Ureter (tissue), 1 donor: ENCODE measurements at places on chromosomes 1 and 21. TPM values are rescaled to one million over a fixed set of nuclear protein-coding genes. Genes with fewer than 3 reads are reported as not detected.
A peak's percentile ranks its signal among the peaks of the same experiment; 100 is the strongest.

Gene DSTYK
- total RNA-seq, result 12.6 TPM

Gene PRDM15
- 14.1 TPM for total RNA-seq

Gene PGBD2
- total RNA-seq, result 13.1 TPM

Gene SSBP3
- 47.3 TPM for total RNA-seq

Gene CYP4X1
- 6.0 TPM for total RNA-seq

DNA sequence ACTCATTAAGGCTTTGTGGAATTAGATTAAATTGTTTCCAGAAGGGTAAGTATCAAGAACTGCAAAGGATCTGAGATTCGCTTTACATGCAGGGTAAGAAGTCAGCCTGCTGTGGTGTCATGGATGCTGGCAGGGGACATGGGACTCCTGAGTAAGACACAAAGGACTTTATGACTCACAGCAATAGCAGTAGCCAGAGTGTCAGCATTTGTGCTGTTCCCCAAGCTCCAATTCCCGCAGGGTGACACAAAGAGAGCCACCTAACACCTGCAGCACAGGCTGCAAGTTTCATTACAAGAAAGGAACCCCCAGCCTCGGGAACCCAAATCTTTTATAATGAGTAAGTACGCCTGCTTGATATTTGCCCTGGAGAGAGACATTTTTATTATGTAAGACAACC, 298.1 kb upstream of the POU3F1 start:
- DNase-seq, result no peak

DNA sequence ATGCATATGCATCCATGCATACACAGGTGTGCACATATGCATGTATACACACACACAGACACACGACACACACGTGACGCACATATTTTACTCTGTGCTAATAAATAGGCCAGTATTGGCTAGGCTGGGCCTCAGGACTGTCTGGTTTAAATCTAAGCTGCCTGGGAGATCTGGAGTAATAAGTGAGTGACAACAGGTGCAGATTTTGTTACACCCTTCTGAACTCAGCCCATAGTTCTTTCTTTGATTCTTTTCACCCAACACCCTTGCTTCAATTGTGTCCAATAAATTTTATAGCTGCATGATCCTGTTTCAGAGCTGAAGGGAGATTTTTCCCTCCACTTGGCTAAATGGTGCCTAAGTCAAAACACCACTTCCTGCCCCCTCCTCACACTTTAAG, 132.8 kb downstream of the FGGY start:
- no peak for DNase-seq

GRCh38 chr21:46029186-46029924, 47.8 kb downstream of the COL6A1 start:
- DNase-seq, result no peak

DNA sequence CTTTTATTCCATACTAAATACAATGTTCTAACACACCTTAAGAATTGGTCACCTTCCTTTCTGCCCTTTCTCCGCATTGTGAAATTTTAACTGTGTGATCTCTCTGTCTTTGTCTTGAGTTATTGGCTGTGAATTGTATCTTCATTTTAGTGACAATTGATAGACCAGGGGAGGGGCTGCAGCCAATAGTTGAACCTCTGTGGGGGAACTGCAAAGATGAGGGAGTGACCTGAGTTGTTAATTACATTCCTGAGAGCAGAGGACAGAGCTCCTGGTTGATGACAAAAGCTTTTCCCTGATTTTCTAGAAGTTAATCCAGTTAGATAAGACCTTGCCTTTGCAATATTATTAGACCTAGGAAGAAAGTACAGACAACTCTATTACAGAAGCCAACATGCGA, 1535.7 kb downstream of the BRINP3 start:
- DNase-seq, result no peak

GRCh38 chr1:44881011-44881632, 38.1 kb upstream of the PTCH2 start:
- no peak for DNase-seq

DNA sequence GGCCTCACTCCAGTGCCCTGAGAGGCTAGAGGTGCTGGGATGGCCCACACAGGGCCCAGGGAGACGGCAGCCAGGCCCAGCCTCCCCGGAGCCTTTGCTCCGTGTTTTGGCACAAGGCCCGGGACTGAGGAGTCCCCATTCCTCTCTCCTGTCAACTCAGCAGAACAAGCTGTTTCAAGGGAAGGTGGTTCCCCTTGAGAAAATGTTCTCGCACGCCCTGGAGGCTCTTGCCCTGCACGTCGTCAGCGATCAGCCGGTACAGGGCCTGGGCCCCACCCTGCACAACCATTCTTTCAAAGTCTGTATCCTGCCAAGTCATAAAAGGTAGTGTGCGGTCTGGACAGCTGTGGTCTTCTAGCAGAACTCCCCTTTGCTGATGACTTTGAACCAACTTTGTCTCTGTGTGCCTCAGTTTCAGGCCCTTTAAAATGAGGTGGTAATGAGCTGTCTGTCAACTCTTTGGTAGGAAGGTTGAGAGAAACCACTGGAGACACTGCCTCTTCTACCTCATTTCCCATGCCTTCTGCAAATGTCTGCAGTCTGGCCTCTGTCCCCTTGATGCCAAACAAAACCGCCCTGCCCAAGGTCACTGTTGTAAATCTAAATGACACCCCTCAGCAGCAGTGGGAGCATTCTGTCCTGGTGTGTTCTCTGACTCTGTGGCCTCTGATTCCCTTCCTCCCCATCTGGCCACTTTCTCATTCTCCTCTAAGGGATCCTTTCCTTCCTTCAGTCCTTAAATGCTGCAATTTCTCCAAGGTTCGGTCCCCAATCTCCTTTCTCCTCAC, 138.6 kb upstream of the JUN start:
- DNase-seq, result peak; percentile 92

- DNase-seq, result no peak
Measured at GRCh38 chr1:245582026-245582425, 427.2 kb downstream of the KIF26B start.

- DNase-seq, result peak; percentile 76
Measured at GRCh38 chr1:201405484-201405831, 6.3 kb upstream of the LAD1 start.

DNA sequence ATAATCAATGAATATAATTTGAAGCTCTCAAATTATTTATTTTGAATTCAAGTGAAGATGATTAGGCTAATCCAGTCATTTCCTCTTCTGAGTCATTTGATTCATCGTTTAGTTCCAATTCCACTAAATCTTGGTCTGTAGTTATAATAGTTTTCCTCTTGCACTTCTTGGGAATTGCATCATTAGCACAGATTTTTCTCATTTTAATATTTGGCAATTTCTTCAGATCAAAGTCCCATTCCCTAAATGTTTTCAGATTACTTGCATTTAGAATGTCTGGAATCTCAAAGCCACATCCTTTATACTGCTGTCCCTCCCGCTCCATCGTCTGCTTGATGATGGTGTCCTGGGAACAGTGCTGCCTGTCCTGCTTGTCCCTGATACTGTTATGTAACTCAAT, 43.5 kb downstream of the MAST2 start:
- no peak for DNase-seq

DNA sequence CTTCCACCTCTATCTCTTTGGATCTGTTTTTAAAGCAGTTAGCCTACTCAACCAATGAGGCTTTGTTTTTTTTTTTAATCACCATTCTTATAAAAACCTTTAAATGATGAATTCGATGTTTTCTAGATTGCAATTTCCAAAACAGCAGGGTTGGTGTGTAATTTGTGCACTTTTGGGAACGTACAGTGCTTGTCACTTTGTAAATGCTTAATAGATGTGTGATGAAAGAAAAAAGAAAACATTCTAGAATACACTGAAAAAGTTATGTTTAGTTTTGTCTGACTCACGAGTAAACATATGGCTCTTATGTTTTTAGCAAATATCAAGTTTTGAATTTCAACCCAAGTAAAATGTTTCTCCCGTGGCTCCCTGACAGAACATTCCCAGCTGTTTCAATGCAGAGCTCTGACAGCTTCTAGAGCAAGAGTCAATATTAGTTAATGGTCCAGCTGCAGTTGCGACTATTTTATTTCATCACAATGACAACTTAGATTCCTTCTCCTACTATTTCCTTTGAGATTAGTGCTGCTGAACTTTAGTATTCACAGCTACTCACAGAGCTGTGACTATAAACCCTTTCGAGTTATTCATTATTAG, 362.5 kb upstream of the ADAMTS5 start:
- no peak for DNase-seq

DNA sequence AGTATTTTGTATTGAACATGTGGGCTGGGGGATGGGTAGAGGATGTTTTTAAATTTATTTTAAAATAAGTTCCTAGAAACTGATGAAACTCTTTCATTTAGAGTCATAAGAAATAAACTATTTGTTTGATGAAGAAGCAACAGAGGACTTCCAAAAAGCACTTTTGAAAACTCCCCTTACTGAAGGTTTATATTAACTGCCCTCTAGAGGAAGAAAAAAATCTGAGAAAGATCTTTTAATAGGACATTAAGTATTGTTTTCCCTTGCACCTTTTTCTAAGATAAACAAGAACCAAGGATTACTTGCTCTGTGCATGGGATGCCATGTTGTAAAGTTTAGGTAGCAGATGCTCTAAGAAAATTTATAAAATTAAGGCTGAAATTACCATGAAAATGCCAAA, 14.1 kb downstream of the DISP1 start:
- DNase-seq, result no peak

- DNase-seq, result no peak
Measured at GRCh38 chr1:104248385-104248784, 498.7 kb downstream of the AMY1C start.

DNA sequence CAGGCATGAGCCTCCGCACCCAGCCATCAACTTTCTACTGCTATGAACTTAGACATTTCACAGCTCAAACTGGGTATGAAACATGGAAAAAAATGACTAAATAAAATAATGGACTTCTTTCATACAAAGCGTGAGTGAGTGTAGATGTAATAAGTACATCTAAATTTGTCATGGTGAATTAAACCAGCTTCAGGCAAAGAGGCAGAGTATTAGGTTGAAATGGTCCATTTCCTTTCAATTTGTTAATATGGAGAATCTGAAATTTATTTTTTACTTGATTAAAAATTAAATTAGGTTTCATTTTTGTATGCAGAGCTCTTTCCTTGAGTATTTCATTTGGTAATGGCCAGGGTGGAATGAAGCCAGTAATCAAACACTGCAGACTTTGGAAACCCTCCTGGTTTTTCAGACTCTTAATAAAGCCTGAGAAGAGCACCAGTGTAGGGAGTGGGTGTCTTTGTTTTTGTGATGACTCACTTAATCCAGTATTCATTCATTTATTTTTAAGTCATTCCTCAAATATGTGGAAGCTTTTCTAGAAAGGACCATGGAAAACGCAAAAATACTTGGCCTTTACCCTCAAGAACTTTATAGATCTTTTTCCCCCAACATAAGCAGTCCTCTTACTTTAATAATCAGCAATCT, 49.2 kb downstream of the ALG14 start:
- DNase-seq, result no peak

DNA sequence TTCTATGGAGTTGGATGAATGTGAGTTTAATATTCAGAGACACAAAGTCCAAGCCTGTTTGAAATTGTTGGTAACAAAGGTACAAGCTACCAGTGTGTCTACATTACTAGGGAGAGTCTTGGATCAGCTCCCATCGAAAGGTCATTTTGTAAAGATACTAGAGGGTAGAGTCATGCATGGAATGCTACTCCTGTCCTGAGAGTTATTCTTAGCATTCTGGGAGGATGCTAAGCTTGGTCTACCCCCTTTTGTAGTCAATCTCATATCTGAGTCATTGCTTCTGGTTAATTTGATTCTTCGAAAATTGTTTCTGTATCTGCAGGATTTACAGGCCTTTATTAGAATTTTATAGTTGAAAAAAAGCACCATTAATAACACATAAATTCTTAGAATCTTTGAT, 240.2 kb downstream of the ST6GALNAC3 start:
- no peak for DNase-seq

DNA sequence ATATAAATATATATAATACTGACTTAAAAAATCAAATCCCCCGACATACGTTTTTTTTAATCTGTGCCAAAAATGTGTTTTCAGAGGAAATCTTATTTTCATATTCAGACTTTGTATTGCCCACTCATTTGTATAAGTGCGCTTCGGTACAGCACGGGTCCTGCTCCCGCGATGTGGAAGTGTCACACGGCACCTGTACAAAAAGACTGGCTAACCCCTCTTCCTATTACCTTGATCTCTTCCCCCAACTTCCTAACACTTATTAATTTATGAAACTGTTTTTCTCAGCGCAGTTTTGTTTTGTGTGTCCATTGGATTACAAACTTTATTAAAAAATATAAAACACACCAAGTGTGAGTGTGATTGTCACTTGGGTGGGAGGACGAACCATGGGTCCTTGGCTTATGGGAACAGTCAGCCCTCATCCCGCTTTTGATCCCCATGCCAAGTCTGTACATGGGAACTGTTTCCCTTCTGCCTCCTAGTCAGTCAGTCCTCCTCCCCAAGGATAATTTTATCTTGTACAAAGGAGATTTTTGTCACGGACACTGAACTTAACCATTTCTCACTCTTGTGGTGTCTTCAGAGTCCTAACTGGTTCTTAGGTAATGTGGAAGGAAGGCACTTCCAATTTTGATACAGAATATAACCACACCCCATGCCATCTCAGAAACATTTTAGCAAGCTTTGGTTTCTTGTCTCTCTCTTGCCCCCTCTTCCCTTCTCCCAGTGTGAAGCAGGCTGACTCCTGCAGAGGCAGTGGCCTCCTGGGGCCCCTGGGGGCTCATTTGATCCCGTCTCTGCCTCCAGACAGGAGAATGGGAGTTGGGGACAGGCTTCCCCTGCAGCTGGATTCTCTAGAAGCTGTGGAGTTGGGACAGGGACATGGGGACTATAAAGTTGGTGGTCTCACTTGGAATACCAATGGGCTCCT, 35.5 kb downstream of the ZBTB17 start:
- DNase-seq, result peak; percentile 12

DNA sequence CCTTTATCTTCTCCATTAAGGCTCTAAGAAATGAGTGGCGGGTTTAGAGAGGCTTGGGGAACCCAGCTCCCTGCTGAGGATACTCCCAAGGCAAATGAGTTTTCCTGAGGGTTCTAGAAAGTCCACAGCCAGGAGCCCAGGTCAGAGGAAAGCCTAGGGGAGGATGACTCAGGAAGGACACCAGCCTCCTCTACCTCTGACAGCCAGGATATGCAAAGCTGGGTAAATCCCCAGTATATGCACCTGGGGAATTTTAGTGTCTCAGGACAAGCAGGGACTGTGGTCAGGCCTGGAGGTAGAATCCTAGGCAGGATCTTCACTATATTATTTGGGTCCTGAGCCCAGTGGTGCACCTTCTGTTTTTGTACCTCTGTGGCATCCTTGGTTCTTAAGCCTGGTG, 23.5 kb upstream of the WNT4 start:
- no peak for DNase-seq

GRCh38 chr1:6859415-6860343, 74.4 kb downstream of the CAMTA1 start:
- DNase-seq, result no peak

- no peak for DNase-seq
Measured at GRCh38 chr1:193555662-193556441, 369.4 kb upstream of the B3GALT2 start.
